Vagina (tissue), 2 donors: ENCODE measurements at places on chromosomes 12 and 14.

DNA sequence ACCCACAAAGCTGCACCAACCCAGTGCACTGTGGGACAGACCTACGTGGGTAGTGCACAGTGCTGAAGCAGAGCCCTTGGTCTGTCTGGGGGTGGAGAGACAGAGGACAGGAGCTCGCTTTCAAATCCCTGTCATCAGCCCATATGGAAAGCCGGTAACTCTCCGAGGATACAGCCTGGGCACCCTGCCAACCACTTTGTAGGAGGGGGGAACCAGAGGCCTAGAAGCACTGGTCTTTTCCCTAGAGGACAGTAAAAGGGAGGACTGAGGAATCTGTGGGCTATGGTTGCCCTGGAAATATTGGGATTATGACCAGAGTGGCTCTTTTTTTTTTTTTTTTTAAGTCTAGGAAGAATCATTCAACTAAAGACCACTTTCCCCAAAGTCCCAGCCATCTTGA, 74.3 kb downstream of the MAP3K9 start:
- no peak for DNase-seq

- no peak for DNase-seq
Observed at GRCh38 chr12:32400866-32401265, 1.5 kb downstream of the FGD4 start.

GRCh38 chr12:108842361-108842760, 15.0 kb downstream of the SSH1 start:
- DNase-seq = no peak

DNA sequence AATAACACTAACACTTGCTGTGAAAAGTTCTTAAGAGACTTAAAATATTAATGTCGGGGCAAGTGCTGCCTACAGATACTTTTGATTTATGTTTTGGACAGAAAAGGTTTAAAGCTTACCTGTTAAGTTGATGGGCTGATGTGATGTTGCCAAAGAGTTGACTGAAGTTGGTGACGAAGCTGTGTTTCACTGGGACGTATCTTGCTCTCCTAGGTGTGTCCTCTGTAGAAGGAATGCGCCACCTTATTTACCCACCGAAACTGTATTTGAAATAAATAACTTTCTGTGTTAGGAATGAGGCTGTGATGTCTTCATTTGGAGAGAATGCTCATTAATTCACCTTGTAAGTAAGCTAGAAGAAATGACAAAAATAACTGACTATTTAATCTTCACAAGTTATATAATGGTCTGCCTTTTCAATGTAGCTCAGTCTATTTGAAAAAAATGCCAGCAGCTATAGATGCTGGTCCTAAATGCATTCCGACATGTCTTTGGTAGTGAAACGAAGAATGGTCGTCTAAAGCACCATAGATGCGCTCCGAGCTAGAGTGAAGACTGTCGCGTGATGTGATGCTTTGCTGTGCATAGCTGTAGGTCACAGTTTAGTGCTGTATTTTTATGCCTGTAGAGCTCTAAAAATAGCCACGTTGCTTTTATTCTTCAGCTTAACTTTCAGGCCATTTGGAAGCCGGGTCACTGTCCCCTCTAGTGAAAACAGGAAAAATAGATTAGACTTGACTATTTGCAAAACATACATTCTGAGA, at the start of gene RD3L:
RD3L (minus strand) TSS at position 557 of the 764 bp plus-strand sequence. CDS start 834 bp downstream, outside the sequence.
- DNase-seq = no peak

GRCh38 chr14:68756000-68756481, 36.8 kb downstream of the ZFP36L1 start:
- DNase-seq = no peak

DNA sequence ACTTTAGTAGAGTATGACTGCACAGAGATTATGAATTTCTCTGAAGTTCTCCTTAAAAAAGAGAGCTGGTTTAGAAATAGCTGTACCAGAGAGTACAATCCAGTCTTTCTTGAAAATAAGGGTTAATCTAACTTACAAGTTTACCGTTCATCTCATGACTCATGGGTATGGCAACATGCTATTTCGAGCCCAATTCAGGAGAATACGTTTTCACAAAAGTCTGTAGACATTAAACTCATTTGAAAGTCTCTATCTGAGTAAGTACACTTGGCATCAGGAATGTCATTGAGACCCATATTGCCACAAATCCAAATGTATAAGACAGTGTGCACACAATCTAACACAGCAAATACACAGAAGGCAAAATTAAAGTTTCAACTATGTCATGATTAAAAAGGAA, 160.5 kb downstream of the PIK3C2G start:
- no peak for DNase-seq

- no peak for DNase-seq
Observed at GRCh38 chr14:98966016-98966415, 306.0 kb downstream of the BCL11B start.

GRCh38 chr12:77315407-77315806, 250.0 kb upstream of the E2F7 start:
- DNase-seq = no peak

DNA sequence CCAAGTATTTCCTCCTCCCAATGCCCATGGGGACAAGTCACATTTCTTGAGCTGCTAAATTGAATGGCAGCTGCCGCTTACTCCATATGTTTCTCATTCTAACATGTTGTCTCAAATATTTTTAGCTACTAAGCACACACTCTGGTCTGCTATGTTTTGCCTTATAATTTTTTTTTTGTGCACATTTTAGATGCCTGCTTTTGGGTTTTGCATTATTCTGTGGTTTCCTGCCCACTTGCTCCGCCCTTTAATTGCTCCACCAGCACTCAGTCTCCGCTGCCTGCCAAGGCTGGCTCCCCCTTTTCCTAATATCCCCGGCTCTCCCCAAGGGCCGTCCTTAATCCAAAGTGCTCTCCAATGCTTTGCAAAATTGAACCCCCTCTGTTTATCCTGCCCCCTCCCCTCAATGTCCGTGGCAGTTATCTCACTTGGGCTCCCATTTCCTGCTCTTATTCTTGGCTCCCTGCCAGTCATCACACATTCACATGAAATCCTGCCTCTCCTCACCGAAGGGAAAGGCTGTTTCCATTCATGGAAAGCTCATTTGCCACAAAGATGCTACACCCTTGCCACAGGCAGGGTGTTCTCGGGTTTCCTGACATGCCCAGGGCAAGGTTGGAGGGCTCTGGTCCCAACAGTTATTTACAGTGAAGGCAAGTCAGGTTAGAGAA, 79.4 kb downstream of the C12orf75 start:
- DNase-seq = no peak

DNA sequence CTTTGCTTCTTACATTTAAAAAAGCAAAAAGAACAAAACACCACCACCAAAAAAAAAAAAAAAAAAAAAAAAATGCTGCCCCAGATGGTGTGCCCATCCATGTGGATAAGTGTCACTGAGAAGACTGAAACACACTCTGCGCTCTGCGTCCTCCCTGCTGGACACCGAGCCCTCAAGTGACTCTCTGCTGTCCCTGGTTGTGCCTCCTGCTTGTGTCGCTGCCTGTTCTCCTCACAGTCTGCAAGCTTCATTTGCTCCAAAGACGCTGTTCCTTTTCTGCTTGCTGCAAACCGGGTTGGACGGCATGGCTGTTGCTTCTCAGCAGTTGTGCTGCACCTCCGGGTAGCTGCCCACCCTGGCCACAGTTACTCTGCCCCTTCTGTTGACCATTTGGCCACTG, 276.2 kb upstream of the ATP2B1 start:
- no peak for DNase-seq

DNA sequence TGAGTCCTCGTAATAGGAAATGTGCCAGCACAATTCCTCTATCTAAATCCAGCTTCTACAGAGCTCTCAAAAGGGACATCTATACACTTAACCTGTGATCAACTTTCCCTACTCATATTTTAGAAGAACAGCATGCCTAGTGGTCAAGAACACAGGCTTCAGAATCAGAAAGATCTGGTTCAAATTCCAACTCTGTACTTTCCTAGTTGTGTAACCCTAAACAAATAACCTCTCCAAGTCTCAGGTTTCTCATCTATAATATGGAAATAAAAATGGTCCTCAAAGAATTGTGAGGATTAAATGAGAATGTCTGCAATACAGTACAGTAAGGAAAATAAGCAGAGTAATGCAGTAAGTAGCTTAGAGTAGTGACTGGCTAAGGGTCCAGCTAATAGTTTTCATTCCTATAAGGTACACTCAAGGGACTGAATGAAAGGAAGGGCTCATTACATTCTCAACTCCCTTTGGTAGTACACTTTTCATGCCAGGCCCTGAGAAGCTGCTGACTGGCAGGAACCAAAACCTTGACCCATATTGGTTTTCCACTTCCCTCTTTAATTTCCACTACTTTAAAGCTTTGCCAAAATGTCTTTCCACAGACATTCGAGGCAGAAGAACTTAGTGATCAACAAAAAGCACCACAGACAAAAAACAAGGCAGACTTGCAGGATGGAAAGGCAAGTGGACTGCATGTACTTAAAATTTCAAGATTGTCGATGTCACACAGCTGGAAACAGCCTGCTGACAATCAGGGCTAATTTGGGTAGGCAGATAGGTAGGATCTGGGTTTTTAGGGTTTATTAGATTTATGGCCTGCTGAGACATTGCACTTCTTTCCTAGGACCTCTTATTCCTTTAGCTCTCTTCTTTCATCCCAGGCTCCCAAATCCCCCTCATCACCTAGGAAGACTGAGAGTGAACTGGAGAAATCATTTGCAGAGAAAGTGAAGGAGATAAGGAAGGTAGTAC, 4.3 kb downstream of the CCDC196 start:
- DNase-seq = no peak

DNA sequence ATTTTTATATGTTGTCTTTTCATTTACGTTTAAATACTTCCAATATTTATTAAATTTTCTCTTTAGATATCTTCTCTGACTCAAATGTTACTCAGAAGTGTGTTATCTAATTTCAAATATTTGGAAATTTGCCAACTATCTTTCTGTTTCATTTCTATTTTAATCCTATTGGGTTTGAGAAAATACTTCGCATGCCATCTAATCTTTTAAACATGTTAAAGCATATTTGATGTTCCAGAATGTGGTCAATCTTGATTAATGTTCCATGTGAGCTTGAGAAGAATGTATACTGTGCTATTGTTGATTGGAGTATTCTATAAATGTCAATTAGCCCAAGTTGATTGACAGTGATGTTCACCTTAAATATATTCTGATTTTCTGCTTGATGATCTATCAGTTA, 11.9 kb upstream of the DCN start:
- no peak for DNase-seq

- DNase-seq = no peak
Observed at GRCh38 chr14:50676814-50677516, 8.9 kb upstream of the SAV1 start.

GRCh38 chr12:87349681-87350080, 679.5 kb downstream of the C12orf50 start:
- no peak for DNase-seq

DNA sequence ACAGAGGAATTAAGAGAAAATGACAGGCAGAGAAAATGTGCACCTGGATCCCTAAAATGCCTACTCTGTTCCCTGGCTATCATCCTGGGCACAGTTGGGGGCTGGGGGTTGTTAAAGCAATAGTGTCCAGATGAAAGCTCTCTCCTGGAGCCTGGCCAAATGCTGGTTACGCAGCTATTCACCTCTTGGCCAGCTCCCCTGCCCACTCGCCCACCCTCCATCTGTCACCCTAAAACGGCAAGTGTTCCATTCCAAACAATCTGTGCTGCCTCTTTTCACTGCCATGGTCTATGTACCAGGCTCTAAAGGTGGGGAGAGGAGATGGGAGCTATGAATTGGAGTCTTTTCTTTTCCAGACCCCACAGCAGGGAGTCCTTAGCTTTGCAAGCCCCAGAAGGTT, 24.7 kb upstream of the NPFF start:
- DNase-seq = no peak

- no peak for DNase-seq
Observed at GRCh38 chr12:461425-461824, 1.7 kb downstream of the B4GALNT3 start.

- no peak for DNase-seq
Observed at GRCh38 chr12:132661972-132662371, 25.2 kb downstream of the POLE start.

GRCh38 chr12:2876431-2877046, 435 bp downstream of the FOXM1 start:
- no peak for DNase-seq

- DNase-seq = no peak
Observed at GRCh38 chr12:52971679-52972329, 22.9 kb downstream of the KRT18 start.

DNA sequence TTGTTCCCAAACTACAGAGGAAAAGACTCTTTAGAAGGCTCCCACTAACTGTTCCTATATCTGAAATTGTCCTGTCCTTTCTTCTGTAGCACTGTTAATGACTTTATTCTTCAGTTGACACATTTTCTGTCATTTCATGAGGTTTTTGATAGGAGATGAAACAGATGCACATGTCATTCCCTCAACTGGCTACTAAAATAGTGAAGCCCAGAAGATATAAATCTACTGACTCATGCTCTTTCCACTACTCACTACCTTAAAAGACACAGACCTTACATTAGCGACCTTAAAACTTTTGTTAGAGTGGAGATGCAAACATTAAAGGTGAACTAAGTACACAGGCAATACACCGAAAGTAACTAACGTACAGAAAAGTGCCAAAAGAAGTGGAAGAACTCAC, 59.5 kb upstream of the ANKS1B start:
- no peak for DNase-seq

GRCh38 chr12:83141460-83141994, 454.8 kb downstream of the TMTC2 start:
- no peak for DNase-seq

DNA sequence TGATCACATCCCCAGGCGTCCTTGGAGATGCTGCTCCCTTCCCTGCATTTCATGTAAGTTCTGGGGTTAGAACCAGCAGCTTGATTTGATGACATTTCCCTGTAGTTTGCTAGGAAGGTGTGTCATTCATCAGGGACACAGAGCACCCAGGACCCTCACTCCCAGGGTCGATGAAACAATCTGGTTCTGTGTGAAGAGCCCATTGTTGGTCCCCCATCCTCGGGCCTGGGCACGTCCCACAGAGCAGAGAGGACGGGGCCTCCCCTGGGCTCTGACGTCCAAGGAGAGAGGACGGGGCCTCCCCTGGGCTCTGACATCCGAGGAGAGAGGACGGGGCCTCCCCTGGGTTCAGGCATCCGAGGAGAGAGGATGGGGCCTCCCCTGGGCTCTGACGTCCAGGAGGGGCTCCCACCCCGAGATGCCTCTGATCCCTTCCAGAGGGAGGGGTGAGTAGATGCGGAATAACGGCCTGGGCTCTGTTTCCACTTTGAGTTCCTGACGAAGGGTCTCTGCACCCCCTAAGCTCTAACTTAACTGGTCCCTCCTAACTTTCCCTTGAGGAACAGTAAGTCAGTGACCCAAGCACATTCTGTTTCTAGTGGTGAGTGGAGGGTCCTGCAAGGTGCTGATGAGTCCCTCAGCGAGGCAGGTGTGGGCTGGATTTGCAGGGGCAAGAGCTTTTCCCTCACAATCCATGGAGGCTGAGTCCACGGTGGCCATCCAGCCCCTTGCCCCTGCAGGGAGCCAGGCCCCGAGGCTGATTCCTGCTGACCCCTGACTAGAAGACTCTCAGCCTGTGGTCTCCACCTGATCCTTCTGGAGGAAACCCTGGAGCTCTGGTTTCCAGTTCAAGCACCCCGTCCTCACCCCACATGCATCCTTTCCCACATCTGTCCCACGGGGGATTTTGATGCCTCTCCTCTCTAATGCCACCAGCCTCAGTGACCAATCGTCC, 35.5 kb upstream of the SFSWAP start:
- no peak for DNase-seq

GRCh38 chr12:108689314-108690190, 41.8 kb downstream of the CORO1C start:
- no peak for DNase-seq
